HL-60 (cell line): ENCODE measurements at places on chromosomes 16 and 17.

DNA sequence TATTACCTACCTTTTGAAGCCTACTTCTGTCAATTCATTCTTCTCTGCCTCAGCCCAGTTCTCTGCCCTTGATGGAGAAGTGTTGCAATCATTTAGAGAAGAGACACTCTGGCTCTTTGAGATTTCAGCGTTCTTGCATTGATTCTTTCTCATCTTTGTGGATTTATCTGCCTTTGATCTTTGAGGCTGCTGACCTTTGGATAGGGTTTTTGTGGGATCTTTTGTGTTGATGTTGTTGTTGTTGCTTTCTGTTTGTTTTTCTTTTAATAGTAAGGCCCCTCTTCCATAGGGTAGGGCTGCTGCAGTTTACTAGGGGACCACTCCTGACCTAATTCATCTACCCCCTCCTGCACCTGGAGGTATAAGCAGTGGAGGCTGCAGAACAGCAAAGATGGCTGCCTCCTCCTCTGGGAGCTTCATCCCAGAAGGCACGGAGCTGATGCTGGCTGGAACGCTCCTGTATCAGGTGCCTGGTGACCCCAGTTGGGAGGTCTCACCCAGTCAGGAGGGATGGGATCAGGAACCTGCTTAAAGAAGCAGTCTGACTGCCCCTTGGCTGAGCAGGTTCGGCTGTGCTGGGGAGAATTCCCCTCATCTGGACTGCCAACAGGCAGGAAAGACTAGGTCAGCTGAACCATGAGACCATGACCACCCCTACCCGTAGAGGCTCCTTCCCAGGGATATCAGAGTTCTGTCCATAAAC lies 28.0 kb downstream of the NFATC3 start:
- peak; percentile 51 for DNase-seq

DNA sequence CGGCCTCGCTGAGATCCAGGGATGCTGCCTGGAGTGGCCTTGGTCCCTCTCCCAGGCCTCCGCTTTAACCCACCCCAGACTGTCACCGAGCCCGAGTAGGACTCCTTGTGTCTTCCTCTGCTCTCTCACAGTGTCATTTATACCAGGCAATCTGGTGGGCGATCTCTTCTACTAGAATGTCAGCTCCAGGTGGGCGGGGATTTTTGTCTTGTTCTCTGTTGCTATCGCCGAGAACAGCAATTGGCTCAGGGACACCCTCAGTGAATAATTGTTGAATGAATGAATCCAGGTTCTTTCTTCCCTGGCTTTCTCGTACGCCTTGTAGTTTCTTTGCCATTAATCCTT lies 591 bp downstream of the DHX38 start:
- no peak for DNase-seq

- no peak for DNase-seq
Measured at GRCh38 chr16:15033309-15033707, 22.6 kb downstream of the NTAN1 start.

GRCh38 chr16:50846511-50846910 lies 104.6 kb downstream of the CYLD start:
- no peak for DNase-seq

GRCh38 chr16:88758227-88758943 lies 26.6 kb downstream of the PIEZO1 start:
- DNase-seq = no peak

DNA sequence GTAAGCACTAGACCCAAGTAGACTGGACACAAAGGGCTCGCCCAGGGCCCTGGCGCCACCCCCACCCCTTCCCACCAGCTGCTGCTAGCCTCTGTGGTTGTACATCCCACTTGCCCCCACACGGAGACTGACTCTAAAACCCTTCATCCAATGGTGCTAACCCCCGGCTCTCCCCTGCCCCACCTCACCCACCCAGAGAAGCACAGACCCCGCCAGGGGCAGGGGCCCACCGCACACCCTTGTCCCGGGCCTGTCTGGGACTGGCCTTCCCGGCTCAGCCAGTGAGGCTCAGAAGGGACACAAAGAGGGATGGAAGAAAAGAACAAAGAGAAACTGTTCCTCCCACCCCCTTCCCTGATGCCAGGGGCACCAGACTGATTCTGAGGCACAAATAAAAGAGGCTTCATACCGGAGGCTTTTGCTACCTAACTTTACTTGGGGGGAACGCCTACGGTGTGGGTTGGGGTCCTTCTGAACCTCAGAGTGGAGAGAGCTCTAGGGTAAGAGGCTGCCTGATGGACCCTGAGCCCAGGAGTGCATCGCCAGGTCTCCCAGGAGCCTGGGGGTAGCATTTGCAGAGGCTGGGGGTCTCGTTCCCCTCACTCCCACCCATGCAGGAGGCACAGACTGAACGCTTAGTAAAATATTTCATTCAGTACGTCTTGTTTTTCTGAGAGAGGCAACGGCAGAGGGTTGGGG lies 8.2 kb downstream of the CORO6 start:
- DNase-seq = no peak

DNA sequence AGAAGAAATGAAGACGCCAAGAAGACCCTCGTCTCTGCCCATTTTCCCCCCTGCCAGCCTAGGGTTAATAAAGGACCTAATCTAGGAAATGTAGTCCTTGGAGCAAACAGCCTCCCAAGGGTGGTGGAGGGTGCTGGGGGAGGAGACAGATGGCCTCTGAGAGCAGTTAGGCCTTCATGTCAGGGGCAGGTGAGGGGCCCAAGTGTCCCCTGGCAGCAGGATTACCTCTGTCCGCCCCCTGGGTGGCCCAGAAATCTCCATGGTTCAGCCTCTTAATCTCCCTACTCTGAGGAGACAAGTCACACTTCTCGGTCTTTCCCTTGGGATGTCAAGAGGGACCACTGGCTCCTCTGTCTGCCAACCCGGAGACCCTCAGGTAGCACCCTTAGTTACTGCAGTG lies 365.4 kb upstream of the TNRC6C start:
- DNase-seq = no peak

- no peak for DNase-seq
Measured at GRCh38 chr16:62639890-62640289, 603.7 kb upstream of the CDH8 start.
